Activated CD8-positive, alpha-beta memory T cell treated with anti-CD3 and anti-CD28 coated beads for 4 hours (primary cell): ENCODE measurements at places on chromosomes 13 and 19.
A peak's percentile ranks its signal among the peaks of the same experiment; 100 is the strongest.

DNA sequence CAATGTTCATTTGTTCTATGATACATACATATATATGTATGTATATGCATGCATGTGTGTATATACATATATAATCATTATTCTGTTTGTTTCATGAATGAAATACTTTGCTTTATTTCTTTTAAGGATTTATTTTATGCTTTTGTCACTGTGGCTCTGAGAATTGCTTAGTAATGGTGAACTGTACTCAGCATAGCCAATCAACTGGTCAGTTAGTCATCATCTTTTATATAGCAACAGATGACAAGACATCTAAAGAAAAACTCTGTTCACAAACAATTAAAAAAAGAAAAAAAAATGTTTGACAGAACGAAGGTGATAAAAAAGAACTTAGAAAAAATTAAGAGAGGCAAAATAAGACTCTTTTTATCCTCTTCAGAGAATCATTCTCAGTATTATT is 1440.3 kb downstream of the PCDH9 start:
- no peak for DNase-seq

DNA sequence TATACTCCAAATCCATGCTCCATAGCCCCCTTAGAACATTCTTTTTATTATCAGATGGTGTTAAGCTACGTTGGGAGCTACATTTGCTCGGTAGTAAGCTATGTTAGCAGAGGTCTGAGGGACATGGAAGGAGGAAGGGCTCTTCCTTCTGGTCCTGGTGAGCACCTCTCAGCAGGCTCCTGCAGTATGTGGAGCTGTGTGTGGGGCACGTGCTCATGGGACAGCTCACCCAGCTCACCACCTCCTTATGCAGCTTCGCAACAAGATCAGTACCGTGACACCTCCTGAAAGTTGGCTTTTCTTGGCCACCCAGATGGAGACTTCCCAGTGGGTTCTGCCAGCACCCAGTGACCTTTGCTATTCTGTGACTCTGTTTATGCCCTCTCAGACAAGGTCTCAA is 400.5 kb upstream of the SLC10A2 start:
- DNase-seq, result no peak

GRCh38 chr13:25632166-25632888 is 260.6 kb downstream of the ATP8A2 start:
- no peak for DNase-seq

DNA sequence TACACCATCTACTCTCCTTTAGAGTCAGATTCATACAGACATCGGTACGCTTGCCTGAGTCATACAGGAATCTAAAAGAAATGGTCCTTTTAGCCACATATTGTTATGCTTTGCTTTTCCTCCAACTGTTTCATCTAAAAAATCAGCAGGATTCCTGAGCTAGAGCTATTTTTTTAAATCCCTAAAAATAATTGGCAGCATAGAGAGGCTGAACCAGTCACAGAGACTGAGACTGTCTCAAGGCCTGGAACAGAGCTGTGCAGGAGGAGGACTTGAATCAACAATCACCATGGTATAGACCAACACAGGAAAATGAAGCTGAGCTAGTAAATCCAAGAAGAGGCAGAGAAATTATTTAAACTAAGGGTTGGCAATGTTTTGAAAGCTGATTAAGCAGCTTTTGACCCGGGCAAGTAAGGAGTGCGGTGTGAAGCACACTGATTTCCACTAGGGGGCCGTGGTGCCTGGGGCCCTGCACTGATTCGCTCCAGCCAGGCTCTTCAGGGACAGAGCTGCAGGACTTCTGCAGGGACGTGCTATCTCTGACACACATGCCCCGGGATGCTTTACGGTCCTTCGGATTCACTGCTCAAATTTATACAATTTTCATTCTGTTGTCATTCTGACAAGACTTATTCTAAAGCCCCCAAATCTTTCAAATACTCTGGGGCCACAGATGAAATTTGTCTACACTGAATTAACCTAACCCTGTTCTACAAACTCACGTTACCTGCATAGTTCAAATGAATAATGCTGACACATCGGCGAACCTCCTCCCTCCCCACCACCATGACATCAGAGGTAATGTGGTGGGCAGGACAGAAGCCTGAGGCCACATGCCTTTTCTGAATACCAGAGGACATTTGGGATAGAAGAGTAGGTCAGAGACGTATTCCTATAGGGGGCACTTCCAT is 87.6 kb upstream of the SLC15A1 start:
- DNase-seq, result peak; percentile 2

DNA sequence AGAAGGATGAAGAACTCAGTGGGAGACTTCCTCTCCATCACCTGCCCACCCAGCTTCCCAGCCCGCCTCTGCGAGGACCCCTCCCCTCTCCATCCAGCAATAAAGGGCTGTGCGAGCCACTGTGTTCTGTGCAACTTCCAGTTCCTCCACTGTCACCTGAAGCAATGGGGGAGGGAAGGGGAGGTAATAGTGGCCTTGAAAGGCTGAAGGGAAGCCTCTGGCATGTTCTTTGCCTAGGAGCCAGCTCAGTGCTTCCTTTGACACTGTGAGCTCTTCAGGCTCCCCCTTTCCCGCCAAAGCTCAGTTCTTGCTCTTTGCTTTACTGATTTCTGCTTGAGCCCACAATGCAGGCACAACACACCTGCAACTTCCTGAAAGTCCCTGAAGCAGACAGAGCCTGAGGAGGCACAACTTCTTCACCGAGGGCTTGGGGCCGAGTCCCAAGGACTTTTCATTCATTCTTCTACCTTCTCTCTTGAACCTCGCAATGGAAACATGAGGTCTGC is 73.2 kb upstream of the DOCK9 start:
- DNase-seq, result no peak

- no peak for DNase-seq
Measured at GRCh38 chr19:1041272-1041834, 1.4 kb downstream of the ABCA7 start.

DNA sequence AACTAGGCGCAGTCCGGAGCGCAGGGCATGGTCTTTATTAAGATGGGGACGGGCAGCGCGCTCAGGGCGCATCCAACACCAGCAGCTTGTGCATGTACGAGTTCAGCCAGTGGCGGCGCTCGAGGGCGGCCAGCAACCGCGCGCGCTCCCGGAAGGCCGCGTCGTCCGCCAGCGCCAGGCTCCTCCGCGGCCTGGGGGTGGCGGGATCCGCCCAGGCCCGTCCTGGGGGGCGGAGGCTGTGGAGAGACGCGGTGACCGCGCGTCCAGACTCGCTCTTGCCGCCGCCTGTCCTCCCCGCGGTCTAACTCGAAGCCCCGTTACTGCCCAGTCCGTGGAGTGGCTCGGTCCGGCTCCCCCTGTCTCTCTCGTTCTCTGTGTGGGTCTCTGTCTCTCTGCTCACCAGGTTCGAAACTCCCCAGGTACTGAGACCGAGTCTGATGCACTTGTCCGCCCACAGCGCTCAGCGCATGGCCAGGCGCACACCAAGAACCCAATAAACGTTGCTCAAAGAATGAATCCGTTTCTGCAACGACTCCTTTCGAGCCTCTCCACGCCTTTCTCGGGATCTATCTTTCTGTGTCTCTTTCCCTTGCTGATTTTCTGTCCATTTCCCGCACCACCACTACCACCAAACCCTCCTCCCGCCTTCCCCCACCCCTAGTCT is 702 bp downstream of the PTH2 start:
- no peak for DNase-seq

DNA sequence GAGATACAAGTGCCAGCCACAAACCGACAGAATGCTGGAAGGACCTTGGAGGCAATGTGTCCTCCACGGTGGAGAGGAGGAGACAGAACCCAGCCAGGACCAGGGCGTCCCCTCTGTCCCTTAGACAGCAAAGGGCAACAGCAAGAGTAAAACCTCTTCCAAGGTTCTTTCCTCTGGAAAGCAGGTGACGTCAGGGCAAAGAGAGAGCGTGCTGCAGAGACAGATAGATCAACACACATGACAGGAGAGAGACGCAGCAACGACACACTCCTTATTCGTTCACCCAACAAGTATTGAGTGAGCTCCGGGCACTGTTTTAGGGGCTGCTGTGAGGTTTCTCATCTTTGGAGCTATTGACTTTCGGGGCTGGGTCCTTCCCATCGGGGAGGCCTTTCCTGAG is 1.3 kb upstream of the GALP start:
- no peak for DNase-seq
